ENCODE measurements at places on chromosomes 13 and 19. TPM values are rescaled to one million over a fixed set of nuclear protein-coding genes. Genes with fewer than 3 reads are reported as not detected.

MEIOSIN gene
- total RNA-seq, result not detected

CADM4 gene
- 1.8 TPM for total RNA-seq

SMIM44 gene
- total RNA-seq, result not detected

MADCAM1 gene
- 5.9 TPM for total RNA-seq

PRSS57 gene
- 0.47 TPM for total RNA-seq

CGB7 gene
- not detected for total RNA-seq

KCNJ14 gene
- 1.4 TPM for total RNA-seq

ZNF221 gene
- total RNA-seq, result 7.7 TPM

ZNF792 gene
- 18.5 TPM for total RNA-seq

ZNF433 gene
- 6.4 TPM for total RNA-seq

ELSPBP1 gene
- not detected for total RNA-seq

ZNF443 gene
- total RNA-seq, result 2.7 TPM

PRR20D gene
- total RNA-seq, result not detected

DHDH gene
- total RNA-seq, result not detected

FTL gene
- total RNA-seq, result 10,233 TPM

RNF225 gene
- total RNA-seq, result not detected

NLRP5 gene
- not detected for total RNA-seq

ZNF431 gene
- 21.7 TPM for total RNA-seq

CBY2 gene
- not detected for total RNA-seq

TPGS1 gene
- 19.5 TPM for total RNA-seq

PSMD8 gene
- 117 TPM for total RNA-seq

PTH2 gene
- total RNA-seq, result not detected

GFY gene
- not detected for total RNA-seq

SPRED3 gene
- 0.26 TPM for total RNA-seq

ZNF177 gene
- 1.1 TPM for total RNA-seq

PCDH20 gene
- 1.5 TPM for total RNA-seq

NLRP9 gene
- not detected for total RNA-seq

MEIS3 gene
- 4.3 TPM for total RNA-seq

KLK14 gene
- 0.63 TPM for total RNA-seq

CEACAM3 gene
- total RNA-seq, result 13.4 TPM

B3GNT8 gene
- 11.4 TPM for total RNA-seq

SLC10A2 gene
- not detected for total RNA-seq

TUBA3C gene
- total RNA-seq, result not detected

GIPC1 gene
- 17.8 TPM for total RNA-seq

MISP gene
- not detected for total RNA-seq

C19orf18 gene
- 0.83 TPM for total RNA-seq

PNMA8A gene
- total RNA-seq, result 0.79 TPM

IGLON5 gene
- not detected for total RNA-seq

GJA3 gene
- 0.26 TPM for total RNA-seq

All from spleen (tissue), 13 donors.